AG08396 (cell line): ENCODE measurements at places on chromosomes 1 and 21.

GRCh38 chr1:35572296-35572695 lies 818 bp upstream of the TFAP2E start:
- peak; percentile 55 for DNase-seq

DNA sequence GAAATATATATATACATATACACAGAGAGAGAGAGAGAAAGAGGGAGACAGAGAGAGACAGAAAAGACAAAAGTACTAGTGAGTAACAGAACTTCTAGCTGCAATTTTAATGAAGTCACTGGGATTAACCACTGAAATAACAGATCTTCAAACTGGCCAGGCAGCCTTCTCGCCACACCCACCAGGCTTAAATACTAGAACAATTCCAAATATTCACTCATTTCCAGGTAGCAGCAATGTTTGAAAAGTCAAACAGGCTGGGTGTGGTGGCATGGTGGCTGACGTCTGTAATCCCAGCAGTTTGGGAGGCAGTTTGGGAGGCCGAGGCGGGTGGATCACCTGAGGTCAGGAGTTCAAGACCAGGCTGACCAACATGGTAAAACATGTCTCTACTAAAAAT lies 5.2 kb downstream of the PRDX1 start:
- no peak for DNase-seq

DNA sequence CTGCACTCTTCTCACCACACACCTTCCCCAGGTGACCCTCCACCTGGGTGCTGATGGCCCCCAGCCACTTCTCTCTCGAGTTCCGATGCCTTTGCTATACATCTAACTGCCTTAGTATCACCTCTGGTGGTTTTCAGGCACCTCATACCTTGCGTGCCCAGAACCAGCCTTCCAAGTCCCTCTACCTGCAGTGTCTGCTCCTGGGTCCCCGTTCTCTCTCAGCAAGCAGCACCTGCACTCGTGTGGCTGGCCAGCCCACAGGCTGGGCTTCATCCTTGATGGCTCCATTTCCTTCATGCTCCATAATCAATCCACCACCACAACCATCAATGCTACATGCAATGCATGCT lies 49.2 kb upstream of the EDN2 start:
- DNase-seq, result no peak

DNA sequence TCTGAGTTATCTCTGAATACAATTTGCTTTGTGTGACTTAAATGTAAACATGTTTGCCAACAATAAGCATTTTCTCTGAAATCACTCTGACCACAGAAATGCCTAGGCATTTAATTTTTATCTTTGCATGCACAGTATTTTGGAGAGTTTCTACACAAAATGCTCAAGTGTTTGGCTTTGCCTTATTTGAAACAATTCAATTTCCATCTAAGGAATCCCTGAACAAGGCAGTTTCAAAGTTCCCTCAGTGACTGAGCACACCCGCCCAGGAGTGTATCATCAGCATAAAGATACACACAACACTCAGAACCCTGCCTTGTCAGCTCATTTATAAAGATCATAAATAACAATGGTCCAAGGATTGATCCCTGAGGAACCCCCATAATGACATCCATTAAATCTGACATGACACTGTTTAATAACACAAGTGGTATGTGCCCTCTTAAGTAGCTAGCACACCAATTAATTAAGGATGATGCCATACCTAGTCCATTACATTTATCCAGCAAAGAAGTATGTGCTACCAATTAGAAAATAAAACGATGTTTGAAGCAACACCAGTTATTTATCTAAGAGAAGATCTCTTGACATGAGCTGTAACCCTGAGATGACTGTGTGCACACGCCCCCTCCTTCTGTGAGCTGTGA lies 585.8 kb downstream of the ADGRL2 start:
- no peak for DNase-seq

DNA sequence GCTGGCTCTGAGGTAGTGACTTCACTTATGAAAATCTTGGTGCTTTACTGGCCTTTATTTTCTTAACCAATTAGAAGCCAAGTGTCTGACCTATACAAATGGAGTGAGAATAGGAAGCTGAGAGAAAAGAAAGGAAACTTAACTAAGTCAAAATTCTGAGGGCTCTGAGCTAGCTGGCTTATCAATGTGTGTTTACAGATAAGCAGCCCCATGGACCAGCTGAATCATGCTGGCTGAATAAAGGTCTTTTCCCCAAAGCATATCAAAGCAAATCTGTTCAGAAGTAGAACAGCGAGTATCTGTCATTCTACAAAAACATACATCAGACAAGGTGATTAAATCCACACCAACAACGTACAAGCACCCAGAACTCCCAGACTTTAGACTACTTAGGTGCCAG lies 117.2 kb downstream of the BRINP2 start:
- no peak for DNase-seq

GRCh38 chr1:16092097-16092922 lies 18.9 kb upstream of the FAM131C start:
- DNase-seq, result no peak

DNA sequence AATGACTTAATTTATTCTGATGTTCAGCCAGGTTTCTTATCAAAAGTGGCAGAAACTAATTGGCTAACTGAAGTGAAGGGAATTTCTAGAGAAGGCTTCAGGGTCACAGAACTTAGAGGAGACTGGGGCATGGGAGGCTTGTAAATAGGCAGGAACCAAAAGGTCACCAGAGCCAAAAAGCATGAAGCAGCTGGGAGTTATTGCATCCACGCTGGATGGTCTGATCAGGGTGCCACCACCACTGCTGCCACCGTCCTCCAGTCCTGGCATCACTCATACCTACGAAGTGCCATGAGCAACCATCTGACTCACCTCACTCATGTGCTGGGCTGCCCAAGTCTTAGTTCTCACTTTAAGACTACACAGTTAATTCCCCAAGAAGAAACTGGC lies 82.5 kb upstream of the DPH5 start:
- DNase-seq, result no peak

DNA sequence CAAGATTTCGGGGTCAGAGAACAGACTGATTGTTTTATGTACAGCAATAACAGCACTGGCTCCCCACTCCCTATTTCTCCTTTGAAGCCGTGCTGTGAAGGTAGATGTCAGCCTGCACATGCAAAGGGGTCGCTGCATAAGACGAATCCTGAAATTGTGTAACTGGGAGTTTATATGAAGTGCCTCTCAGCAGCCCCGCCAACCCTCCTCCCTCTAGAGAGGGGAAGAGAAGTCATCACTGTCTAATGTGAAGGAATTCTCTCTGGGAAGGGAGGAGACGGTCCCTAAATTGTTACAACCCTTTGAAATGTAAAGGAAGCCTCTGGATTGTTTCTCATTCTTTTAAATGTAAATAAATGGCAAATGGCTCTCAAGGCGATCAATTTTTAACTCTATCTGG lies 545.3 kb downstream of the PLA2G4A start:
- no peak for DNase-seq

- DNase-seq, result no peak
Observed at GRCh38 chr1:210692796-210693195, 364.1 kb downstream of the HHAT start.

GRCh38 chr1:42195841-42196240 lies 31.3 kb upstream of the GUCA2A start:
- DNase-seq, result no peak

GRCh38 chr1:15965228-15965767 lies 10.6 kb downstream of the ZBTB17 start:
- DNase-seq, result peak; percentile 65

GRCh38 chr21:35311985-35312384 lies 262.9 kb upstream of the RUNX1 start:
- DNase-seq, result no peak

DNA sequence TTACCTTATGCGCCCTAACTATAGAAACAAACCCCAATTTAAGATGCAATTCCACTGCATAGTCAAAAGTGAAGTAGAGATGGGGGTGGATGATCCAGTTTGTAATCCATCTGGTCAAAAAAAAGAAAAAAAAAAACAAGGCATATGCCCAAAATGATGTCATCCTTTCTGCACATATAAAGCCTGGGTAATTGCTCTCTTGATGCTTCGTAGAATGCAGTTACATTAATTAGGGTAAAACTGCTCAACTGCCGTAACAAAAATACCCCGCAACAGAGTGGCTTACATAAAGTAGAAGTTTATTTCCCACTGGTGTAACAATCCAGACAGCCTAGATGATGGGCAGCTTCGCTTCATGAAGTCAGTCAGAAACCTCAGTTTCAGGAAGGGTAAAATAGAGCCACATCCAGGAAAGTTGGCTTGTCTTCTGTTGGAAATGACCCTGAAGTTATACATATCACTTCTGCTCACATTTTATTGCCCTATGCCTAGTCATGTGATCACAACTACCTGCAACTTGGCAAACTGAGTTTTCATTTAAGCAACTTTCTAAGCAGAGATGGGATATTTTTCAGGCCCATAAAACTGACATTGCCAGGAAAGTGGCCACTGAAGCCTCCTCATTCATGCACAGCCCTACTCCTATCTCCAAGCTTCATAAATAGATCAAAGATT lies 221.7 kb downstream of the C1orf94 start:
- DNase-seq, result no peak

- DNase-seq, result no peak
Observed at GRCh38 chr1:215198021-215198420, 115.5 kb downstream of the KCNK2 start.

DNA sequence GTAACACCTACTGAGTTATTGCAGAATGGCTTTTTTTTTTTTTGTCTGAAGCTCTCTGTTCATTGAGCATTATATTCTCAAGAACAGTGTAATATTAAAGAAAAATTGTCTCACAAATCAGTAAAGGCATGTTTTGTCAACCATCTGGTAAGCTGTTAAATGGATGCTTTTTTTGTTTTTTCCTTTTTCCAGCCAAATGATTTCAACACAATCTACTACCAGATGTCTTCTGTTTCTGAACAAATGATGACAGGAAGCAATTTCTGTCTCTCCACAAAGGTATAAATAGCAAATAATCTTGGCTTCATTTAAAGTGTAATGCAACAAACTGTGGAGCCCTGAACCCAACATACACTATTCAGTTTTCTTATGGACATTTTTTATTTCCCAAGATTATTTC lies 78.6 kb upstream of the RGS2 start:
- no peak for DNase-seq

DNA sequence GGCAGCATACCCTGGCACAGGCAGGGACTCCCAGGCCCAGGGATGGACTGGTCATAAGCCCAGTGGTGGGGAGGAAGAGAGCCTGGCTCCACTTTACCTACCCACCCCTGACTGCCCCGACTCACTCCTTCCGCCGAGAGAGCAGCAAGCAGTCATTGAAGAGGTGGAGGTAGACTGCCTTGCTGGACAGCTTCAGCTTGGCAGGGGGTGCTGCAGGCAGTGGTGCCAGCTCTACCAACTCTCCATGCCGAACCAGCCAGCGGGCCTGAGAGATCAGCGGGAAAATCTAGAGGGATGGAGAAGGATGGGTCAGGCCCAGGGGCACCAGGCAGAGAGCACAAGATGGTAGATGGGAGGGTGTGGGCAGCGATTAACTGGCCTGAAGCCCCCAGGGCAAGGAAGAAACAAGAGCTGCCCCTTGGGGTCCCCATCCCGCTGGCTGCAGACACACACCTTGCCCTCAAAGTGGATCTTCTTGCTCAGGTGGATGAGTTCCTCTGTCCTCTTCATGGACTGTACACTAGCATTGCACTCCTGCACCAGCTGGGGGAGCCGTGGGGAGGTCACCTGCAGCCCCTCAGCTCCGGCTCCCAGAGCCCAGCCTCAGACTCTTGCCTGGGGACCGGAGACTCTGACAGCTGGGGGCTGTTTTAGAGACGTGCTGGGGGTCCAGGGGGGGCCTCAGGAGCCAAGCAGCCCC lies 7.7 kb downstream of the ARHGEF19 start:
- no peak for DNase-seq

- no peak for DNase-seq
Observed at GRCh38 chr1:55558515-55558914, 343.4 kb upstream of the USP24 start.

DNA sequence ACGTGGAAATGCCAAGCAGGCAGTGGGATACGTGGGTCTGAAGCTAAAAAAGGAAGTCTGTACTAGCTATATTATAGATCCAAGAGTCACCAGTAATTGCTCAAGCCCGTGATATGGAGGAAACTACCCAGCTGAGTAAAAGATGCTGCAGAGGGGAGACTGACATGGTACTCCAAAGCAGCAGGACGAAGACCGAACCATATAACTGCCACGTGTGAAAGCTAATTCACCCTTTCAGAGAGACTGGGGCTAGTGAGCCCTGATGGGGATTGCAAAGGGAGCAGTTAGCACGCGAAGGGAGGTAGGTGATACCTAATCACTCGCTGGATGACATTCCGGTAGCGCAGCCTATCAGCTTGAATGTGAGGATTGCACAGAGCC lies 316 bp downstream of the AP4B1 start:
- no peak for DNase-seq

DNA sequence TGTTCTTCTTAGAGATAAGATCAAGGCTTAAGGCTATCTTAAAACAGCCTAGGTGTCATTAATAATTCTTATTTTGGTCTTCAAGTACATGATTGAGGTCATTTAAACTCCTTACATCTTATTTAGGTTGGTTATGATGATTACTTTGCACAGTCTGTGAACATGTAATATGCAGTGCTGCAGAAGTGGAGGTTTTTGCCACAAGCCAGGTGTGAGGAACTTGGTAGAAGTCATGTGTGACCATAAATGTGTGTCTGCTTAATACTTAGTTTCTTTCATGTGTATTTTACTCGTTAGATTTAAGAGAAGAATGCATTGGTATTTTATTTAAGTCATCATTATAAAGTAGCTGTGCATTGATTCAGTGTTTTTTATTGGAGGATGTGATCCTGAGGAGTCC lies 10.1 kb downstream of the ATG4C start:
- DNase-seq, result no peak

- peak; percentile 24 for DNase-seq
Observed at GRCh38 chr21:26843933-26844257, 1.3 kb downstream of the ADAMTS1 start.

GRCh38 chr1:168801032-168801745 lies 72.2 kb upstream of the DPT start:
- DNase-seq, result no peak

DNA sequence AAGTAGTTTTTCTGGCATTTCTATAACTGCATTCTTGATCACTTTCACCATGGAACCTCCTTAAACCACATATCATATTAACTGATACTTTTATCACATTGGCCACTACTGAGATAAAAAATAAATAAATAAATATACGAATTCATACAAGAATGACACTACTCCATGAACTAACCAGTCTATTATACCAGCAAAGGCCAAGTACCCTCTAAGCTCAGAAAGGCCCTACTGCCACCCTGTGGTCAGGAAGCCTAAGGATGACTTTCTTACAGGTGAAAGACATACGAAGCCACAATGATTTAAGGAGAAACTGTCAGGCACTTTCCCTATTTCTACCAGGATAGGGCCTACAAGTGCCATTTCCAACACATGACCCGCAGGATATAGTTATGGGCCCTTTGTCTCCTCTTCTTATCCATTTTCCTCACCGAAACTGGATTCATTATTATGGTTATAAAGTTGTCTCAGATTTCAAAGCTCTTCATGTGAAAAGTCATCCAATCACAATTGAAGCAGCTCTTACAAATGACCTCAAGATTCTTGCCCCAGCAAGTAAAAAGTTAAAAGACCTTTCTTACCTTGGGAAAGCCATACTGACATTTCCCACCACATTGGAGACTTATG lies 23.9 kb downstream of the DNAJC8 start:
- DNase-seq, result peak; percentile 65
